Stimulated activated CD8-positive, alpha-beta memory T cell treated with anti-CD3 and anti-CD28 coated beads, Interleukin-15, amount 100 ng/mL, for 24 hours (primary cell): ENCODE measurements at places on chromosomes 3 and 15.

GRCh38 chr3:165839296-165840076 lies 2.3 kb upstream of the BCHE start:
- DNase-seq = no peak

- no peak for DNase-seq
Observed at GRCh38 chr15:31352911-31353811, 26.5 kb downstream of the KLF13 start.

GRCh38 chr3:114727373-114727772 lies 419.7 kb downstream of the ZBTB20 start:
- no peak for DNase-seq

GRCh38 chr3:129596194-129597086 lies 10.0 kb downstream of the PLXND1 start:
- no peak for DNase-seq

DNA sequence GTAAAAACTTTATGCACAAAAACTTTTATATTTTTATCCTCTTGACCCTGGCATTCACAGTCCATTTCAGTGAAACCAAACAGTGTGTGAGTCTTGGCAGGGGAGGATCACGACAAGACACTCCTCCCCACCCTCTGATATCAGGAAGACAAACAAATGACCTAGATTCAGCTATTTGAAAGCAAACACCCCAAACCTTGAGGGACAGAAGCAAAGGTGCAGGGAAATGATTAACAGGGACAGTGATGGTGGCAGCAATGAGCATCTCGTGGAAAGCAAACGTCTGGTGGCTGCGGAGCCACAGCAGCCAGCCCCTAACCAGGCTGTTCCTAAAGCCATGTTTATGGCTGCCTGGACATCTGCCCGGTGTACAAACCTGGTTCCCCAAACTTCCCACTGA lies 52.1 kb downstream of the FSIP1 start:
- no peak for DNase-seq

GRCh38 chr15:67511606-67512005 lies 9.3 kb upstream of the C15orf61 start:
- no peak for DNase-seq

- no peak for DNase-seq
Observed at GRCh38 chr3:157920822-157921700, 185.2 kb downstream of the SHOX2 start.

DNA sequence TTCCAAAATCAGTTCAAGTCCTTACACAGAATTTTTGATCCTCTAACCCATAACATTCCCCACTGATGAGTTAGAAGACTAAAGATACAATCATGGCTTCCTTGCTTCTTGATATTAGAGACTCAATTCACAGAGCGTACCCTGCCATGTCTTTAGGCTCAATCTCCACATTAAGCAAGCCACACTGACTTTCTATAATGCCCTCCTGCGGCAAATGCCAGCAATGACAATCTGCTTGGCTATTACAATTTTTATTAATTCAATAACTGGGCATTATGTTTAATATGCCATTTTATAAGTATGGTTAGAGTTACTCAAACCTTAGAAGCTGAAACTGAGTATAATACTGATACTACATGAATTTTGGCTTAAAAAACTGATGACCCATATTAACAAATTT lies 479.7 kb upstream of the NR2F2 start:
- no peak for DNase-seq

- DNase-seq = no peak
Observed at GRCh38 chr3:67415511-67415910, 238.9 kb downstream of the SUCLG2 start.

- no peak for DNase-seq
Observed at GRCh38 chr3:180252683-180253082, 215.9 kb upstream of the PEX5L start.

- no peak for DNase-seq
Observed at GRCh38 chr3:30350011-30350410, 256.4 kb upstream of the TGFBR2 start.
